NCI-H1092 treated with DMSO at 0.1 percent for 48 hours (cell line): ENCODE measurements at places on chromosomes 12 and 14.

- DNase-seq: no peak
Observed at GRCh38 chr12:625998-626397, 37.2 kb downstream of the NINJ2 start.

DNA sequence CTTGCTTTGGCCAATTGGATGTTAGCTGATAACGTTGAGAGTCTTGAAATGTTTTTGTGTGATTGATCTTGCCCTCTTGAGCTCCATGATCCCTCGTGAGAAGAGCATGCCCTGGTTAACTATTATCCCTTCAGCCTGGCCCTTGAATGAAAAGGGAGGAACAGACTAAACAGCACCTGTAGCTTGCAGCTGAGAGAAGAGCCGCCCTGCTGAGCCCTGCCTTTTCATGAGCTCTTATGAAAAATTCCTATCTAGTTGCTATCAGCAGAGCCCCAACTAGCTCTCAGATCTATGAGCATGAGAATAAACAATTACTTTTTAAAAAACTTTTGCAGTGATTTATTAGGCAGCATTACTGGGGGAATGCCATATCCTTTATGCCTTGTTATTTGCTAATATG lies 36.0 kb upstream of the RPH3A start:
- DNase-seq: no peak

GRCh38 chr12:14845350-14845750 lies 2.0 kb upstream of the ART4 start:
- DNase-seq: peak; percentile 57

DNA sequence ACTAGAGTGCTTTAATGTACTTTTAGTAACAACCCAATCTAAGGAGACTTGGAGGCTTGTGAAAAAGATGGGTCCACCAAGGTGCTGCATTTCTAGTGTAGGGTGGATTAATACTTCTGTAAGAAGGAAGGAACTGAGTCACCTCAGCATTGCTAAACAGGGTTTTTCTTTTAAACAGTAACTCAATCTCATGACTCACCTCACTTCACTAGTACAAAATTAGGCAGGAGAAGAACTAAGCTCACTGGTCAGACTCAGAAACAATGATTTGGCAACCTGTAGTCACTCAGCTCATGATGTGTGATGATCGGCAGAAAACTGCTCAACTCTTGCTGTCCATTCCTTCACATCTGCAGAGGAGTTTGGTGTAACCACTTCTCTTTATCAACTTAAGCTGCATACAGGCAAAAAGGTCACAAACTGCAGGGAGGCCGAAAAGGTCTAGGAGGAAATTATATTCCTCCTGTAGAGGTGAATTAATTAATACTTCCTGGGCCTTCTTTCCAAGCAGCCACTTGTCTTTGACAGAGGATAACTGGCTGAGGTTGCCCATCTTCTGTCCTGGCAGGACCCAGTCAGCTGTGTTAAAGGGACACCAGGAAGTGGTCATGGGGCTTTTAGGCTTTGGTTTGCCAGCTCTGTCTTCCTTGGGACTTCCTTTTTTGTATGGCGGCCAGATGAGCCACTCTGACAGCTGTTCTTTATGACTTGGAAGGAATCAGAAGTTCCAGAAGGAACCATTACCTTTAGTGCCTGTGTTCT lies 466.9 kb downstream of the FUT8 start:
- DNase-seq: no peak

- no peak for DNase-seq
Observed at GRCh38 chr14:65072256-65072655, 30.1 kb downstream of the MAX start.

- DNase-seq: no peak
Observed at GRCh38 chr12:93460003-93460402, 7.3 kb upstream of the MRPL42 start.

GRCh38 chr14:103241531-103241930 lies 92.5 kb upstream of the EIF5 start:
- DNase-seq: no peak

DNA sequence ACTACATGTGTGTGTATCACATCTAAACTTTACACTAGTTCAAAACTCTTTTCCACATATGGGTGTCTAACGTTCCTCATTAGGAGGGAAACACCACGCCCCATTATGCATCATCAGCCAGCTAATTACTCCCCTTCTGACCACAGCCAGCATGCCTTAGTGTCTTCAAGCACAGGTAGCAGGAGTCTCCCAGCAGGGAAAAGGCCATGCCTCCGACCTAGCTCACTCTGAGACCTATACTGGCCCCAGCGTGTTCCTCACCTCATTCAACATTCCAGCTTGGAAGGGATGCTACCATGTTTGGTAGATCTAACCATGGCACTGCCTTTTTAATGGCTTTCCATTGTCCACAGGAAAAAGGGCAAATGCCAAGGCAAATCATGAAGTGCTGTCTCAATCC lies 66.1 kb upstream of the PRB2 start:
- DNase-seq: no peak

DNA sequence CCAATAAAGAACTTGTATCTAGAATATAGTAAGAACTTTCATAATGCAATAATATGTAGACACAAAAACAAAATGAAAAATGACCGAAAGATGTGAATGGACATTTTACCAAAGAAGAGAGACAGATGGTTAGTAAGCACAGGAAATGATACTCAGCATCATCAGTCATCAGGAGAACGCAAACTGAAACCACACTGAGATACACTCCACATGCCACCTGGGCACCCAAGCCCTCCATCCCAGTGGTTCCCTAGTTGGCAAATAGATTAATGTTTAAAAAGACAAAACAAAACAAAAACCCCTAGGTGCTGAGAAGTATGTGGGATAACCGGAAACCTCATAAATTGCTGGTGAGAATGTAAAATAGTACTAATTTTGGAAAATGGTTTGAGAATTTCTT lies 26.8 kb upstream of the VPS33A start:
- no peak for DNase-seq

GRCh38 chr12:70040141-70040540 lies 203.1 kb upstream of the CNOT2 start:
- DNase-seq: no peak

- DNase-seq: no peak
Observed at GRCh38 chr12:11609045-11609444, 40.4 kb upstream of the ETV6 start.

DNA sequence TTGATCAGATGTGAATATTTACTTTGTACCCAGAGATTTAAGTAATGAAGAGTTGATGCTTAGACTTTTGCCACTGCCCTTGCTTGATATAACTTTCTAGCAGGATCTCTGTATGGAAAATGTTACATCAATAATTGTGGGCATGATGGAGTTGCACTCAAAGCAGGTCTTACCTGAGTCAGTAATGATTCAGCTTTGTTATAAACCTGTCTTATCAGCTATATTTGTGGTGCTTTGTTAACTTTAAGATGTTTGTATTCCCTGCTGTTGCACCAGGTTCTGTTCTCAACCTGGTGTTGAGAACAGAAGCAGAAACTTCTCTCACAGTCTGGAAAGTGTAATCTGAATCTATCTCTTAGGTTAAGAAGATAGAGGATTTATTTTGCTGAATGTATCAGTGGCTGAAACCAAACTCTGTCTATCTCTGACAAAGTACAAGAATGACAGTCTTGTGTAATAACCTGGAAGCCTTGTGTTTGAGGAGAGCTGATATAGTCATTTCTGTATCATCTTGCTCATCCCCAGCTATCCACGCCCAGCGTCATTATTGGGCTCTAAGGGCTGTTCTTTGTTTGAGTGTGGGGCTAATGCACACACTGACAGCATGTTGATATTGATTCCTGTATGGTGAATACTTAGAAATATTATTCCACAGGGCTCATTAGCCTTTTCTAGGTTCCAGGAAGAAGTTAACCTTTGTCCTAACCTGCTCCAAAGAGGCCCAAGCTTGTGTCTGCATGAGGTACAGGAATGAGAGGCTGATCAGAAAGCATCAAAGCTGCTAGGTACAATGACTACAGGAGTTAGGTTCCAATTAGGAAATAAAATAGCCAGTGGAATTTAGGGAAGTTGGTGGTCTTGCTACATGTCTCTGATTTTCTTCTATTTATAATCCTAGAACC lies 3.6 kb downstream of the AKAP6 start:
- DNase-seq: no peak

DNA sequence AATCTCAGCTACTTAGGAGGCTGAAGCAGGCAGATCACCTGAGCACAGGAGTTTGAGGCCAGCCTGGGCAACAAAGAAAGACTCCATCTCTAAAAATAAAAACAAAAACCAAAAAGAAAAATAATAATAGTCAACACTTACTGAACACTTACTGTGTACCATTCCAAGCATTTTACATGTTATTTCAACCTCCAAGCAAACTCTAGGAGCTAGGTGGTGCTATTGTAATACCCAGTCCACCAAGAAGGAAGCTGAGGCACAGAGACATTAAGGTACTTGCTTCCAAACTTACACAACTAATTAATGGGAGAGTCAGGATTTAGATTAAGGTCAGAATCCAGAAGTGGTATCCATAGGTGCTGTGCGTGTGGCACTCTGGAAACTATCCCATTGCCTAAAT lies 13.7 kb upstream of the OR6J1 start:
- peak; percentile 7 for DNase-seq

DNA sequence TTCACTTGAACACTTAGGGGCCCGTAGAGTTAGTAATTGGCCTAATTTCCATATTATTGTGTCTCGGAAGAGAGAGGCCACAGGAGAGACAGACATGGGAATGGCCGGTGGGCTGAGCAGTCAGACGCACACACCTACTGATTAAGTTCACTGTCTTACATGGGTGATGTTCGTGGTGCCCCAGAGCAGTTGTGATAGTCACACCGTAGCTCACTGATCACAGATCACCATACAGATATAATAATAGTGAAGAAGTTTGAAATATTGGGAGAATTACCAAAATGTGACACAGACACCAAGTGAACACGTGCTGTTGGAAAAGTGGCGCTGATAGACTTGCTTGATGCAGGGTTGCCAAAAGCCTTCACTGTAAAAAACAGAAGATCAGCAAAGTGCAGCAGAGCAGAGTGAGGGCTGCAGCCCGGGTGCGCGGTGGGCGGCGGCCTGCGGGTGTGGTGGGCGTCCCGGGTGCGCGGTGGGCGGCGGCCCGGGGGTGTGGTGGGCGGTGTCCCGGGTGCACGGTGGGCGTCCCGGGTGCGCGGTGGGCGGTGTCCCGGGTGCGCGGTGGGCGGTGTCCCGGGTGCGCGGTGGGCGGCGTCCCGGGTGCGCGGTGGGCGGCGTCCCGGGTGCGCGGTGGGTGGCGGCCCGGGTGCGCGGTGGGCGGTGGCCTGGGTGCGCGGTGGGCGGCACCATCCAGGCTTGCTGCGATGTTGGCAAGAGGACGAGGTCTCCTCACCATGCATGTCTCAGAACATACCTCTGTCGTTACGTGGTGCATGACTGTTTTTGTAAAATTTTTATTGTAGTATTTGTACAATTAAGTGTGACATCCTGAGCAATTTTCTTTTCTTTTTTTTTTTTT lies 34.3 kb upstream of the TEX22 start:
- no peak for DNase-seq

GRCh38 chr14:49893309-49894213 lies 679 bp downstream of the ARF6 start:
- DNase-seq: peak; percentile 21

DNA sequence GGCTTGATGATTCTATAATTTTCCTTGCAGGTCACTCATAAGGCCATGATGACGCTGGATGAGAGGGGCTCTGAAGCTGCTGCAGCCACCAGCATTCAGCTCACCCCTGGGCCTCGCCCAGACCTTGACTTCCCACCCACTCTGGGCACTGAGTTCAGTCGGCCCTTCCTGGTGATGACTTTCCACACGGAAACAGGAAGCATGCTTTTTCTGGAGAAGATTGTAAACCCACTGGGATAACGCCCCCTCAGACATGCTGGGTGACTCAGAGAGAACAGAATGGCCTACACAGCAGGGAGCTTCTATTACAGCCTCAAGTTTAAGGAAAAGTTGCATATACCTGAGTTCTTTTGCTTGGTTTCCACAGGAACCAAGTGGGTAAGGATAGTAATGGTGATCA lies 34.3 kb downstream of the SERPINA3 start:
- DNase-seq: no peak

DNA sequence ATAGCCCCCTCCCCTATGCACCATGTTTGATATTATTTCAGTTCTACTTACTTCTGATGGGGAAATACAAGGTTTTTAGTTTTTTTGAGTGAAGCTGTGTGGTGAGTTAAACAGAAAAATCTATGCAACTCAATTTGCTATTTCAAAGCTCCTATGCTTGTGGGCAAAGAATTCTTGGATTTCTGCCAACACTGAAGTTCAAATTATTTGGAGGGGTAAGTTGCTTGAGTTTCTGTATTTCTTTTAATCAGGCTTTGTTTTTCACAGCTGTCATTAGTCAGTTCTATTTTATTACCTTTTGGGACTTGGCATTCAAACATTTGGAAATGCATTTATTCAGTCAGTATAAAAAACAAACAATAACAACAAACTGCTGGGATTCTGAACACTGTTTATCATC lies 407.5 kb upstream of the MGAT4C start:
- DNase-seq: no peak

- DNase-seq: no peak
Observed at GRCh38 chr12:132308853-132309595, 20.4 kb downstream of the GALNT9 start.

DNA sequence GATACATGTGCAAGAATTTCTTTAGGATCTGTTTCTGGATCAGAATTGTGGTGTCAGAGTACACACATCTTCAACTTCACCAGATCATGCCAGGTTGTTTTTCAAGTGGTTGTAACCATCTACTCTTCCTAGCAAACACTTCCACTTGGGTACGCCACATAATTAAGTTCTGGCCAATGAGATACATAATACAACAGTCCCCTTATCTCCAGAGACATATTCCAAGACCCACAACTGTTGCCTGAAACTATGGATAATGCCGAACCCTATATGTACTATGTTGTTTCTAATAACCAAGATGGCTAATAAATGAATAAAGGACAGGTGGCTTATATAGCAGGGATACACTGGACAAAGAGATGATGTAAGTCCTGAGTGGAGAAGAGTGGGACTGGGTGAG lies 2.5 kb upstream of the CHPT1 start:
- DNase-seq: no peak

DNA sequence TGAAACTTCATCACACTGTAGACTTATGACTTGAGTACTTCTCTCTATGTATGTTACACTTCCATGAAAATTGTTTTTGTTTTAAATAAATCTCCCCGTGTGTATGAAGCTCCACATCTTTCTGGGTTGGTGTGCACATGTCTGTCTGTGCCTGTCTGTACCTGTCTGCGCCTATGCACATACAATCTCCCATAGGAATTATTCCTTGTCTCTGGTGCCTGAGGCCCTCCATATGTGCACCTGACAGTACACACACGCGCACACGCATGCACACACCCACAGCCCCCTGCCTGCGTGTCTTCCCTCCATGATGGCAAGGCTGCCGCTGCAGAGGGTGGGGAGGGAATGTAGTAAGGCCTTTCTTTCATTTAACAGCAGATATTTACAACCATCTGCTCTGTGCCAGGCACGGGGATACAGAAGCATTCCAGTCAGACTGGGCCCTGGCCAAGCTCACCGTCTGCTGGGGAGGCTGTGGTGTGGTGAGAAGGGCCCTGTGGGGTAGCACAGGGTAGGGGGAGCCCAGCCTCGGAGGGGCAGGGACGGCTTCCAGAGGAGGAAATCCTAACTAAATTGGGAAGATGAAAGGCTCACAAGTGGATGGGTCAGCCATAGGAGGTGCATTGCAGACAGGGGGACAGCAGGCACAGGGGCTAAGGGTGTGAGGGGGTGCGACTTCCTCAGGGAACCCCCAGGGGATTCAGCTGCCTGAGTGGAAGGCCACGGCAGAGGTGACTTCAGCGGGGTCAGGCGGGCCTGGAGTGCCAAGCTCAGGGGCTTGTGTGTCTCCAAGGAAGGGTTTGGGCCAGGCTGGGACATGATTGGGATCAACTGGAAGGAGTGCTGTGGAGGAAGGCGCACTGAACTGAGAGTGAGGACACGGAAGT lies 26.1 kb downstream of the KRT8 start:
- DNase-seq: no peak

- no peak for DNase-seq
Observed at GRCh38 chr14:67524634-67524963, 8.5 kb upstream of the PLEKHH1 start.
